ENCODE measurements at places on chromosomes 1 and 21.

DNA sequence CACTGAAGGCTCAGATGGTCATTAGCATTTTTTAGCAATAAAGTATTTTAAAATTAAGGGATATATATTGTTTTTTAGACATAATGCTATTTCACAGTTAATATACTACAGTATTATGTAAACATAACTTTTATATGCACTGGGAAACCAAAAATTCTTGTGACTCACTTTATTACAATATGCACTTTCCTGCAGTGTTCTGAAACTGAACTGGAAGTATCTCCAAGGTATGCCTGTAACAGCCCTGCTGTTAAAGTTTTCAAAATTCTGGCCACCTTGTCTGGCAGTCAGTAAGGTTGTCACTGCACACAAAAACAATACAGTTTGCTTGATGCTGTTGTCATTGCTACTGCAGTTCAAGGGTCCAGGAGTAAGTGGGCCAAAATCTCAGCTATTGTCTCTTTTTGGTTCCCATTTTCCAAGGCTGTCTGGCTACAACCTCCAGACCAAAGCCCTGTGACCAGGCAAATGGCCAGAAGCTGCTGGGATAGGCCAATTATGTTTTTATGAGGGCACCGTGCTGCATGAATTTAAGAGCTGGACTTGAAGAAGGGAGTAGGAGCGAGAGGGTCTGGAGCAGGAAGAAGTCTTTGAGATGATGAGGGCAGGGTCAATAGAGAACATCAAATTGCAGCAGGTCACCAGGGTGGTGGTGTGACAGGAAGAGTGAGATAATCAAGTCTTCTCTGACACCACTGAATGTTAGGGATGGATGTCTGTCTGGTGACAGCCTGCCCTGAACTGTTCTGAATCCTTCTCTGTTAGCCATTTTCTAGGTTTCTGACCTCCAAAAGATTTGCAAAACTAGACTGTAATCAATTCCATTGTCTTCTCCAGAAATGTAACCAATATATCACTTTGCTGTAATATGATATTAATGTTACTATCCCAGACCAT, 82.3 kb upstream of the CACHD1 start:
- no peak for DNase-seq

DNA sequence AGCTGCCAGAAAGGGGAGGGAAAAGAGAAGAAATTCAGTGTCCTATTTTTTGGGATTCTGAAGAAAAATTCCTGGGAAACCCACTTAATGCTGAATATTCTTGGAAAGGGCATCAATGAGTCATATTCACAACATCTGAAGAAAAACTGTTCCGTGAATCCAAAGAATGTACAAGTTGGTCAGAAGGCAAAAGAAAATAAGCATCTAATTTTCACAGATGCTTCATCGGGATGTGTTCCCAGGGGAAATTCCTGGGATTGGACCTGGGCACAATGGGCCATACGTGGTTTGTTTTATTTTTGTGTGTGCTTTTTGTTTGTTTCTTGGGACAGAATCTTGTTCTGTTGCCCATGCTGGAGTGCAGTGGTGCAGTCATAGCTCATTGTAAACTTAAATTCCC, 112.2 kb downstream of the MAP3K21 start:
- no peak for DNase-seq

DNA sequence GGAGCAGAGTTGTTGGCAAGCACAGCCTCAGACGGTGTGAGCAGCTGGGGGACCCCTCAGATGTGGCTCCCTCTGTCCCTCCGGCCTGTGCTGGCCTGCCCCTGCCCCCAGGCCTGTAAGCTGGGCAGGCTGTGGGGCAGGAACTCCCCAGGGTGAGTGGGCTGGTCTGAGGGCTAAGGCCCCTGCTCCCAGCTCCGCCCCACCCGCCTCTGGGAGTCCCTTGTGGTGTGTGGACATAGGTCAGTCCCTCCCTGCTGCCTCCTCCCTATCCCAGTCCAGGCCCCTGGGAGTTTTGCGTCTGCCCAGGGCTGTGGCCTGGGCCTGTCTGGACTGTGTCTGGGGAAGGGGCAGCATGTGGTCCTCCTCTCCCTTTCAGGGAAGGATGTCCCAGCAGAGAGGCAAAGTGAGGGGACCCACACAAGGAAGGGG, 3.6 kb upstream of the VWA1 start:
- DNase-seq = no peak

DNA sequence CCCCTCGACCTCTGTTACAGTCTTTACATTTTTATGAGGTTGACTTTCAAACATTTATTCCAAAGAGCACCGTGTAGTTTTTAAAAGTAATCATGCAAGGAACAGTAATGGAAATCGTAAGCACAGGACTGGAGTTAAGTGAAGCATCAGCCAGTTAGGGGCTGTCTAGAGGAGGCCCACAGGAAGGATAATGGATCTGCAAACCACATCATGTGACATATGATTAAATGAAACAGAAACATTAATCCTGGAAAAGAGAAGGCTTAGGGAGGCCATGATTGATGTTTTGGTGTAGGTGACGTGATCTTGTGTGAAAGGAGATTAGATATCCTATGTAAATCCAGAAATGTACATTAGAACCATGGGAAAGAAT, 25.0 kb downstream of the RGS7 start:
- no peak for DNase-seq

DNA sequence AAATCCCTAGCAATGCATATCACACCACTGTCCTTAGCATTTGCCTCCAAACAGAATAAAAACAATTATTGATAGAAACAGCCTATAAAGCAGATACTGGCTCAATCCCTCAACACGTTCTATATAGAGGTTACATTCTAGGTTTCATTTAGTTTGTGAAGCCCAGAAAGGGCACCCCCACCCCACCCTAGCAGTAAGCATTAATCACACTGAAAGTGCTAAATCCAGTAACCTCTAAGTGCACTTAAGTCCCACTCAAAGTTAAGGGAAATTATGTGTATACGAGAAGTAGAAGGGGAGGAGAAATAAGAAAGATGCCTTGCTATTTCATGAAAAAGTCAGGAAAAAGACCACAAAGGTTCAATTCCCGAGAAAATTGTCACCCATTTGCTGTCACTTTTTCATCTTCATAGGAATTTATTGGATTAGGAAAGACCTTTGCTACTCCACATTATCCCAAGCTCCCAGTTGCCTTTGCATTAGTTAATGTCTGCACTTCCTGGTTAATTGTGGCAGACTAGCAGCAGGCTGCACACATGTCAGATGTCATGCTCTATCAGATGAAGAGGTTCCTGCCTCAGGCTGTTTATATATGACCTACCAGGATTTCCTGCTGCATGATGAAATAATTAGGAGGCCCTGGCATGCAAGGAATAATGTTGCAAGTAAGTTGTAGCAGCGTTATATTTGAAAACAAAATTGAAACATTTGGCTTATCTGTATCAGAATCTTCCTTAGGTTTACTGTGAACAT, 54.5 kb upstream of the LHX8 start:
- no peak for DNase-seq

DNA sequence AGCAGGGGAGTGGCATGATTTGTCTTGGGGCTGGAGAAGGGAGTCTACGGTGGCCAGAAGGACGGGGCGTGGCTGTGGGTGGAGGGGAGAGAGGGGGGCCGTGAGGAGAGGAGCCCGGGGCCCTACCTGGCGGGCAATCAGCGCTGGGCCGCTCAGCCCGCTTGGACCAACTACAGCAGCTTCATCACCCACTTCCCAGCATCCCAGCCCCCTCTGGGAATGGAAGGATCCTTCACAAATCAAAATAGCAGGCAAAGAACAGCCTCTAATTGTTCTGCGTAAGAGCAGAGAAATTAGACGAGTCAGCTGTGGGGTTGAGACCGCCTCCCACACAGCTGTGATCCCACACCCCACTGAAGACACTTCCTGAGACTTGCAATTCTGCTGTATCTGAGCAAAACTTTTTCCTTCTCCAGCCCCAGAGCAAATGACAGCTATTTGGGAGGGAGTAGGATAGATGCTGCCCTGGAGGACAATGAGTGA, 43.5 kb downstream of the OPRD1 start:
- no peak for DNase-seq
